ENCODE measurements at places on chromosomes 4 and X.

- no peak for DNase-seq
Observed at GRCh38 chr4:31071508-31072486, 351.6 kb downstream of the PCDH7 start.

DNA sequence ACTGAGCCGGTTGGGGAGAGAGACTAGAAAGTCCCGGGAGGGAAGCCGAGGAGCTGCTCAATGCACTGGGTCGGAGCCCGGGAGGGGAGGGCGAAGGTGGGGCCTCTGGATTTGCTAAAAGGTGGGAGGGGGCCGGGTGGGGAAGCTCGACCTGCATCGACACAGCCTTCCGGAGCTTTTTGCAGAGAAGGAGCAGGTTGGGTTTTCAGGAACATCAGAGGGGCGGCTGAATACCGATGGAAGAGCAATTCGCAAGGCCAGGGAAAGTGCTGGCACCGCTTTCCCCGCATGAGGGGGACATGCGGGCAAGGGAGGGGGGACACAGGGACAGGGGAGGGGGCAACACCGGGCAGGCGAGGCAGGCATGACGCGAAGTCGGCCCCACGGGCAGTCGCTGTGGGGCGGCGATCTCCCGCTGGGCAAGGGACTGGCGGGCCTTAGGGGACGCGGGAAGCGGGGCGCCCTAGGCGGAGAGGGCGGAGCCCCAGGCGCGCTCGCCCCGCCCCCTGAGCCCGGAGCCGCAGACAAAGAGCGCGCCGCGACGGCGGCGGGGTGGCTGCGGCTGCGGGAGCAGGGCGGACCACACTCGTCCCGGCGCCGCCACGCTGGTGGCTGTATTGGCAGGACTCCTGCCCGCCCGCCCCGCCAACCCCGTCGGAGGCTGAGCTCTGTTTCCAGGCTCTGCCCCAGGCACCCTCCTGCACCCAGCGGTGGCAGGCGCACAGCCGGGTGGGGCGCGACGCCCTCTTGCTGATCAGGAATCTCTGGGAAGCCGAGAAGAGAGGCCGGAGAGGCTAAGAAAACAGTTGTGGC lies 11.6 kb downstream of the PDZD4 start:
- no peak for DNase-seq

DNA sequence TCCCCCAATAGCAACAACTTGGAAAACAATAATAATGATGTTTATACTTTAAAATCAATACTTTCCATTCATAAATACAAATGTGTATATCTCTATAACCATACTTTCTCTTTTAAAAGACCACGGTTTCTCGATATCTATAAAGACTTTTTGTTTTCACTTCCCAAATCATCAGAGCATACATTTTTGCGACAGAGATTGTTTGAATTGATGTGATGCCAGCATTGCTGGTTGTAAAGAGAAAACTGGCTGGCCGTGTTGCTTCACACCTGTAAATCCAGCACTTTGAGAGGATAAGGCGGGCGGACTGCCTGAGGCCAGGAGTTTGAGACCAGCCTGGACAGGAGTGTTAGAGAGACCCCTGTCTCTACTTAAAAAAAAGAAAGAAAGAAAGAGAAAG lies 77.6 kb upstream of the ZNF518B start:
- no peak for DNase-seq

- DNase-seq, result no peak
Observed at GRCh38 chr4:2406920-2407319, 11.5 kb downstream of the ZFYVE28 start.

DNA sequence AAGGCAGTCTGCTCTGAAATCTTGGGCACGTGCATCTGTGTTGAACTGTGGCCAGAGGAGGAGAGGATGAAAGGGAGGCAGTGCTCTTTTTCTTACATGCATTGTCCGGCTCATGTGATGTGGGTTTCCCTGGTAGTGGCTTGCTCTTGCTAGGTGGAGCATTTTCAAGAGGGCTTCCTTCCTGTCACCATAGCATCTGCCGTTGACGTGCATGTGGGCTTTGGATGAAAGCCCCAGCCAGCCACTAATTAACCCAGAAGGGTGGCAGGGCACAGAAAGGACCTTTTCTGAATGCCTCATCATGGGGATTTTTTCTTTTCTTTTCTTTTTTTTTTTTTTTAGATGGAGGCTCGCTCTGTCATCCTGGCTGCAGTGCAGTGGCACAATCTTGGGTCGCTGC lies 121.3 kb downstream of the GPR143 start:
- DNase-seq, result no peak

DNA sequence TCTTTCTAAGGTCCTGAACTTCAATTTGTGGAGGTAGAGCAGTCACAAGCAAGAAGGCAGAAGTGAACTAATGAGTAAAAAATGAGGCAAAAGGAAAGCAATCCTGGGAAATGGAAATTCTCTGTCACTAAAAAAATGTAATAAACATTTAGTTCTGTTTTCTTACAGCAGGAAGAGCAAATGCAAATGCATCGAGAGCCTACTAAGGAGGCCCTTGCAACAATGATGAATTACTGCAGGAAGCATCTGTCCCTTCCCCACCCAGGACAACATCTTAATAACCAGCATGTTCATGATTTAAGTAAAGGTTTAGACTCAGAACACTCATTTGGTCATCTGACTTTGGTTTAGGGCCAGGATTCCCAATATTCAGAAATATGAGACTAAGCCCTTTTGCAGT lies 341.4 kb upstream of the NOCT start:
- no peak for DNase-seq

GRCh38 chrX:107168257-107168656 lies 38.0 kb downstream of the NUP62CL start:
- DNase-seq, result peak; percentile 63

DNA sequence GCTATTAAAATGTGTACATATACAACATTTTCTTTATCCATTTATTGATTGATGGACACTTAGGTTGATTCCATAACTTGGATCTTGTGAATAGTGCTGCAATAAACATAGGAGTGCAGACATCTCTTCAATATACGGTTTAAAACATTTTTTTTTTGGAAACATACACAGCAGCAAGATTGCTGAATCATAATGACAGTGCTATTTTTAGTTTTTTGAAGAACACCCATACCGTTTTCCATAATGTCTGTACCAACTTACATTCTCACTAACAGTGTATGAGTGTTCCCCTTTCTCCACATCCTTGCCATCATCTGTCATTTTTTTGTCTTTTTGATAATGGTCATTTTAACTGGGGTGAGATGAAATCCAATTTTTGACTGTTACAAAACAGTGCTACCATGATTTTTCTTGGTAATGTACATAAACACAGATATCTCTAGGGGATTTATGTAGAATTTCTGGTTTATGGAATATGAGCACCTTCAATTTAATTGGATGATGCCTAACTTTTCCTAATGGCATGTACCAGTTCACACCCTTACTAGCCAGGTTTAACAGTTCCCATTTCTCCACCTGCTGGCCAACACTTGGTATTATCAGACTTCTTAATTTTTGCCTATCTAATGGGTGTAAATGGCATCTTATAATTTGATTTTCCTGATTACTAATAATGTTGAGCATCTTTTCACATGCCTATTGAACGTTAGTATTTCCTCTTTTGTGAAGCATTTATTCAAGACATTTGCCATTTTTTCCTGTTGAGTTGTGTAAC lies 21.0 kb upstream of the TMSB15B start:
- DNase-seq, result peak; percentile 24

DNA sequence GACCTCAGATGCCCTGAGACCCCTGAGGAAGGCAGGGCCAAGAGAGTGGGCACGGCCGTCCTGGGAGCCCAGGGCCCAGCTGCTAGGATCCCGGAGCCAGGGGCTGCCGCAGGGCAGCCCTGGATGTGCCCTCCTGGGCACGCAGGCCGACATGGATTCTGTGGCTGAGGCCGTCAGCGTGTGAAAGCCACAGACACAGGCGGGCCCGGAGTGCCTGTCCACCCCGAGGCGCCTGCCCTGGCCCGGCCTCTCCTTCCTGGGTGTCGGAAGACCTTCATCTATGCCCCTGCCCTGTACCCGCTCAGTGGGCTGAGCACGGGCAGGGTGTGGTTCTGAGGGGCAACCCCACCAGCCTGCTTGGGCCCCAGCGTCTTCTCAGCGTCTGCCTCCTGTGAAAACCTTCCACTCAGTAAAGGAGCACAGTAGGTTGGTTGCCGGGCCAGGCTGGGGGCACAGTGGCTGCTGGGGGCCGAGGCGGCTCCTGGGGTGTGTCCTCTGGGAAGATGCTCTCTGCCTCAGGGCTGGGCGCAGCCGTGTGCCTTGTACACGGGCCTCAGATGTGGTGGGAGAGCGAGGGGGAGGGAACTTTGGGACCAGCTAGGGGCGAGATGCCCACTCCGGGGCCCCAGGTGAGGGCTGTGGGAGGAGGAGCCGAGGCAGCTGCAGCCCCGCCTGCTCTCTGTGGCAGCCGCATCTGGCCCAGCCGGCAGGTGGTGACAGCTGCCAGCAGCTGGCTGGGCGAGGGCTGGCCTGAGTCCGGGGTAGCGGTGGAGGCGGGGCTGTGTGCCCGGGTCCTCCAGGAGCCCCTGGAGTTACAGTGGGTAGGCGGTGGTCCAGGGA lies 20.8 kb downstream of the FGFRL1 start:
- no peak for DNase-seq

DNA sequence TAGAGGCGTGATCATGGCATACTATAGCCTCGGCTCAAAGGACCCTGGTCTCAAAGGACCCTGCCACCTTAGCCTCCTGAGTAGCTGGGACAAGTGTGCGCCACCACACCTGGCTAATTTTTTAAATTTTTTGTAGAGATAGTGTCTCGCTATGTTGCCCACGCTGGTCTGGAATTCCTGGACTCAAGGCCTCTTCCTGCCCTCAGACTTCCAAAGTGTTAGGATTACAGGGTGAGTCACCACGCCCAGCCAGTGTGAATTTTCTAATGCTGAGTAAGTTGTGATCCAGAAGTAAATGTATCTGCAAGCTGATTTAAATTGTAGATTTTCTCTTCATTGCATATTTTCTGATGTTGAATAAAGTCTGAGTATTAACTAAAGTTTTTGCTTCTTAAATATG lies 2.6 kb upstream of the ZNF674 start:
- no peak for DNase-seq

DNA sequence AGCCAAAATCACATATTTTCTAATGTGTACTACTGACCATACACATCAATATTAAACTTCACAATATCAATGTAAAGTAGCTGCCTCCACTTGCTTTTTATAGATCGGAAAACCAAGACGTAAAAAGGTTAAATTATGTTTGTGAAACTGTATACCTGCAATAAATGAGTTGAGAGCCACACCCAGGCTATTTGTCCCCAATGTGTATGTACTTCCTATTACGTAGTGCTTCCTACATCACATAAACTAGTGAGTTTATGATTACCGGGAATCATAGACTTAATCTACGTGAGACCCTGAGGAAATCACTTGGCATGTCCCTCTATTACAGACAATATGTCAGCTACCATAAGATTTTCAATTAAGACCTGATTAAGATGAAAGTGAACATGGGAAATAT lies 903.4 kb downstream of the RAB28 start:
- no peak for DNase-seq

DNA sequence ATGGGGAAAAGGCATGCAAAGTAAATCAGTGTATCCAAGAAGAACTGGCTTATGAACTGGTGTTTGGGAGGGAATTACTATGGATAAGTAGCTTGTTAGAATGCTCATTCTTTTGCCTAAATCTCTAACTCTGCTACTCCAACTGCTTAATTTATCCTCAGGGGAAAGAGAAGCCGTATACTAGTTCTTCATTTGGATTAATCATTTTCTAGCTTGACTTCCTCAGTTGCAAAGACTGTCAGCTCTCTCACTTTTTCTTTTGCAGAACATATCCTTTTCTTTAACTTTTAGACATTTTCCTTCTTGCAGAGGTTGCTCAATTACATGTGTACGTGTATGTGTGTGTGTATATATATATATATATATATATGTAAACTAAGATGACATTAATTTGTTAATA lies 21.9 kb downstream of the GPRIN3 start:
- no peak for DNase-seq

DNA sequence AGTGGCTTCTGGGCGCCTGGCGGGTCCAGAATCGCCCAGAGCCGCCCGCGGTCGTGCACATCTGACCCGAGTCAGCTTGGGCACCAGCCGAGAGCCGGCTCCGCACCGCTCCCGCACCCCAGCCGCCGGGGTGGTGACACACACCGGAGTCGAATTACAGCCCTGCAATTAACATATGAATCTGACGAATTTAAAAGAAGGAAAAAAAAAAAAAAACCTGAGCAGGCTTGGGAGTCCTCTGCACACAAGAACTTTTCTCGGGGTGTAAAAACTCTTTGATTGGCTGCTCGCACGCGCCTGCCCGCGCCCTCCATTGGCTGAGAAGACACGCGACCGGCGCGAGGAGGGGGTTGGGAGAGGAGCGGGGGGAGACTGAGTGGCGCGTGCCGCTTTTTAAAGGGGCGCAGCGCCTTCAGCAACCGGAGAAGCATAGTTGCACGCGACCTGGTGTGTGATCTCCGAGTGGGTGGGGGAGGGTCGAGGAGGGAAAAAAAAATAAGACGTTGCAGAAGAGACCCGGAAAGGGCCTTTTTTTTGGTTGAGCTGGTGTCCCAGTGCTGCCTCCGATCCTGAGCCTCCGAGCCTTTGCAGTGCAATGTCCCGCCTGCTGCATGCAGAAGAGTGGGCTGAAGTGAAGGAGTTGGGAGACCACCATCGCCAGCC lies at the start of gene ATOH1:
TSS of gene ATOH1 (plus strand) at position 422 of the 663 bp plus-strand sequence. CDS start at position 596, 174 bp downstream.
- peak; percentile 60 for DNase-seq

DNA sequence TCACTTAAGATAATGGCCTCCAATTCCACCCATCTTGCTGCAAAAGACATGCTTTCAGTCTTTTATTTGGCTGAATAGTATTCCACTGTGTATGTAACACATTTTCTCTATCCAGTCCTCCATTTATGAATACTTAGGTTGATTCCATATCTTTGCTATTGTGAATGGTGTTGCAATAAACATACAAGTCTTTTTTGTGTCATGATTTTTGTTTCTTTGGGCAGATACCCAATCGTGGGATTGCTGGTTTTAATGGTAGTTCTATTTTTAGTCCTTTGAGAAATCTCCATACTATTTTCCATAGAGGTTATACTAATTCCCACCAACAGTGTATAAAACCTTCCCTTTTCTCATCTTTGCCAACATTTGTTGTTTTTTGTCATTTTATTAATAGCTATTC lies 180.9 kb downstream of the SMIM20 start:
- no peak for DNase-seq

DNA sequence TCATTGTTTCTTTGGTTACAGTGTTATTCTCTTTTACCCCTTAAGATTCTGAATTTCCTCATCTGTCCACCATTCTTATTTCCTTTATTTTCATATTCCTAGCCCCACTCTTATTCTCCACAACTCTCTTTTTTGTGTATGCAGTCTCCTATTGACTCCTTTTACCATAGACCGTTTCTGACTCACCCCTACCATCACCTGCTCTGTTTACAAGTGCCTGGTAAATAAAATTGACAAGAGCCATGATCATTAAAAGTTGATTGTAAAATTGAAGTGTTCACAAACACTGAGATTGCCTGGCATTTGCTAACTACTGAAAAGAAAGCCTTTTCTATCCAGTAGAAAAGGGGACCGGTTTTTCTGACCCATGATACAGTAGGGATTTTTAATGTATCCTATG lies 54.4 kb downstream of the MRPL1 start:
- no peak for DNase-seq
